ENCODE measurements at places on chromosomes 7 and 10. TPM values are rescaled to one million over a fixed set of nuclear protein-coding genes. Genes with fewer than 3 reads are reported as not detected.

LMBR1 gene
- total RNA-seq: 55.8 TPM

IQUB gene
- 0.26 TPM for total RNA-seq

TAS2R41 gene
- total RNA-seq: not detected

NEUROD6 gene
- not detected for total RNA-seq

WNT8B gene
- not detected for total RNA-seq

ITPRID1 gene
- not detected for total RNA-seq

TUBB8 gene
- total RNA-seq: not detected

UCMA gene
- not detected for total RNA-seq

ITGA8 gene
- total RNA-seq: 6.9 TPM

GRB10 gene
- total RNA-seq: 47.4 TPM

SEMA3A gene
- 3.7 TPM for total RNA-seq

GIMAP8 gene
- not detected for total RNA-seq

MIOS gene
- 19.7 TPM for total RNA-seq

GJD4 gene
- total RNA-seq: not detected

AKR1C8 gene
- not detected for total RNA-seq

ASNS gene
- 156 TPM for total RNA-seq

GRID2IP gene
- total RNA-seq: 0.13 TPM

SKAP2 gene
- 11.7 TPM for total RNA-seq

LOXL4 gene
- 2.9 TPM for total RNA-seq

RNF148 gene
- total RNA-seq: not detected

DGKI gene
- 3.0 TPM for total RNA-seq

HEPACAM2 gene
- total RNA-seq: not detected

All from osteocyte (in vitro differentiated cells).